ENCODE measurements at places on chromosomes 3 and 15.

GRCh38 chr3:64357481-64357880 is 132.2 kb upstream of the PRICKLE2 start:
- DNase-seq: no peak

DNA sequence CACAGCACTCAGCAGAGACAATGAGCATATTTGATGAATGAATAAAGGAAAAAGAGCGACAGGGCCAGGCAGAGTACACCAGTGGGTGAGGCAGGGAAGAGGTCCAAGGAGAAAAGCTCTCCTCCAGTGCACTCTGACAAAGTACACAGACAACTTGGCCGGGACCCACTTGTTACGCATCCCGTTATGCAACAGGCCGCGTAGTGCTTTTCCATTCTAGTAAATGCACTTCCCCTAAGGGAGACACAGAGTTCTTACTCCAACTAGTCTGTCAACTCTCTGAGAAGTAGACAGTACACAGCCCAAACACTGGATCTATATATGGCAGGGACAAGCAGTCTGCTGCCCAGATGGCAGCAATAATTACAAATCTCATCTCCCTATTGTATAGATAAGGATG is 18.5 kb downstream of the LARP6 start:
- DNase-seq: no peak

GRCh38 chr15:23866832-23867231 is 179.7 kb upstream of the NDN start:
- no peak for DNase-seq

- DNase-seq: no peak
These were observed 24.1 kb downstream of the PDCD10 start for GRCh38 chr3:167710552-167710951.

DNA sequence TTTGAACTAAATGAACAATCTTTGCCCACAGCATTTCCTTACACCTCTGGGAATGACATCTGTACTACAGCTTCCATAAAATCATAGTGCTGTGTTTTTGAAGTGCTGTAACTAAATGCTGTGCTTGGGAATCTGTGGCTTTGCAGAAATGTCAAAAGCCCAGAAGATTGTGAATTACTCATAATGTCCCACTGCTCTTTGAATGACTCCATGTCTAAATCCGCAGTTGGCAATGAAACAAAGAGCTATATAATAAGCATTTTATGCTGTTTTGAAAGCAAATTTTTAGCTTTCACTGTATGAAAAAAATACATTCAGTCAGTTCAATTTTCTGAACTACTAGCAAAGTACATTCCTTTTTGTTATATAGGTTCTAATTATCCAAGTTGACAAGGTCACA is 88.6 kb upstream of the ADAMTS17 start:
- DNase-seq: no peak

GRCh38 chr15:92579931-92580470 is 75.6 kb downstream of the FAM174B start:
- no peak for DNase-seq

- no peak for DNase-seq
These were observed 3.3 kb upstream of the CNTN3 start for GRCh38 chr3:74617776-74618175.

- DNase-seq: no peak
These were observed 74.1 kb downstream of the CHL1 start for GRCh38 chr3:270688-271087.

DNA sequence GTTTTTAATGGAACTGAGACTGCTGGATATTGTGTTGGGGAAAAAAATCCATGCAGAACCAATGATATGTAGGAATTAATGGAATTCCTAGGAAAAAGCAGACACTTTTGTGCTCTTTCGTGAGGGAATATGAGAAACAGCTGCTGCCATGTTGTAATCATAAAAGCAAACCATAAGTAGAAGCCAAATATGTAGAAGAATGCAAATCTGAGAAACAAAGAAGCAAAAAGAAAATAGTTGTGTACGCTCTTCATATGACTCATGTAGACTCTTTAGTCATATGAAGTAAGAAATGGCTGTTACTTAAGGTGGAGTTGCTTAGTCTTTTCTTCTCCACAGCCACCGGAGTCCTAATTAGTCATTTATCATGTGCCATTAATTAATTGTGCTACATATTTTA is 298.6 kb upstream of the ZNF717 start:
- no peak for DNase-seq

- no peak for DNase-seq
These were observed 86.9 kb upstream of the UBE3A start for GRCh38 chr15:25525741-25526140.

DNA sequence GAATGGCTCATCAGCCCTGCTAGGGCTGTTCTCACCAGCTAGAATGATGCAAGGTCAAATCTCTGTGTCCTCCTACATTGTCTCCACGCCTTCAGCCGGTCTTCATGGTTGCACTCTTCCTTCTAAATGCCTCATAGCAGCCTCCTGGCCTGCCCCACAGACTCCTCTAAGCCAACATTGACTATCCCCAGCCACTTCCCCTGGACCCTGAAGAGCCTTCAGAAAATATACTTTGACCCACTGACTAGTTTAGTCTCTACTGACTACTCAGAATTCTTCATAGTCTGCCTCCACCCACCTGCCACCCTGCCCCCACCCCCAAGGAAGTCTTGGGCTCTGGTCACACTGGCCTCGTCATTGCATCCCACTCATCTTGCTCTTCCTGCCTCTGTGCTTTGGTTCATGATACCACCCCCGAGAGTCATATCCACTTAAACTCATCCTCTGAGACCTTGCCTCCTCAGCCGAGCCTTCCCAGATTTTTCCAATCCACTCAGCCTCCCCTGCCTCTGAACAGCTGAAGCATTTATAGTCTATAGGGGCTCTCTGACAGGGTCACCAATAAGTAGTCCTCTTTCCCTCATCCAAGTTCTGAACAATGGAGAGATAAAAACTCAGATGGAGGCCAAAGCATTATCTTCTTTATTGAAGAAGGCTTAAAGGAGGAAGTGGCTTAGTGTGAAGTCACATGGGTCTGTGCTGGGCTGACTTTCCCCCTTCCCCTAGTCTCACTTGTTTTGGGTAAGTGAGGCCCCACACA is 9.5 kb upstream of the DOCK3 start:
- no peak for DNase-seq

DNA sequence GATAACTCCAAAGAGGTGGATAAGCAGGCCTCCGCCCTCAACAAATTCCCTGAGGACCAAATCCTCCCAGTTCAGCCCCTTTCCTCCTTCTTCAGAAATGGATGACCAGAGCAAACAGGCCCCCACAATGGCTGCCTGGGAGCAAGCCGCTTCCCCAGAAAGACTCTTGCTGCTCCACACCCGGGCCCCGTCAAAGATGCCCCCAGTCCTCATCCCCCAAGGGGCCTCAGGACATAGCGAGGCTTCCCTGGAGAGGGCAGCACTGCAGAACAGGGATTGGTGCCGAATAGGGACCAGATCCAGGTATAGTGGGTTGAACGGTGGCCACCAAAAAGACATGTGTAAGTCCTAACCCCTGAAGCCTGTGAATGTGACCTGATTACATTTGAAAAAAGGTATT is 502.3 kb downstream of the SHQ1 start:
- no peak for DNase-seq

Data from HTR-8/SVneo (cell line).